ENCODE measurements at places on chromosomes 3 and 15. TPM values are rescaled to one million over a fixed set of nuclear protein-coding genes. Genes with fewer than 3 reads are reported as not detected.

ANKUB1 gene
- total RNA-seq, result not detected

CPEB1 gene
- 3.3 TPM for total RNA-seq

OR4F15 gene
- total RNA-seq, result not detected

C3orf20 gene
- 0.08 TPM for total RNA-seq

BBX gene
- 16.7 TPM for total RNA-seq
